HCT116 (cell line): ENCODE measurements at places on chromosomes 6 and 20.
A peak's percentile ranks its signal among the peaks of the same experiment; 100 is the strongest.

DNA sequence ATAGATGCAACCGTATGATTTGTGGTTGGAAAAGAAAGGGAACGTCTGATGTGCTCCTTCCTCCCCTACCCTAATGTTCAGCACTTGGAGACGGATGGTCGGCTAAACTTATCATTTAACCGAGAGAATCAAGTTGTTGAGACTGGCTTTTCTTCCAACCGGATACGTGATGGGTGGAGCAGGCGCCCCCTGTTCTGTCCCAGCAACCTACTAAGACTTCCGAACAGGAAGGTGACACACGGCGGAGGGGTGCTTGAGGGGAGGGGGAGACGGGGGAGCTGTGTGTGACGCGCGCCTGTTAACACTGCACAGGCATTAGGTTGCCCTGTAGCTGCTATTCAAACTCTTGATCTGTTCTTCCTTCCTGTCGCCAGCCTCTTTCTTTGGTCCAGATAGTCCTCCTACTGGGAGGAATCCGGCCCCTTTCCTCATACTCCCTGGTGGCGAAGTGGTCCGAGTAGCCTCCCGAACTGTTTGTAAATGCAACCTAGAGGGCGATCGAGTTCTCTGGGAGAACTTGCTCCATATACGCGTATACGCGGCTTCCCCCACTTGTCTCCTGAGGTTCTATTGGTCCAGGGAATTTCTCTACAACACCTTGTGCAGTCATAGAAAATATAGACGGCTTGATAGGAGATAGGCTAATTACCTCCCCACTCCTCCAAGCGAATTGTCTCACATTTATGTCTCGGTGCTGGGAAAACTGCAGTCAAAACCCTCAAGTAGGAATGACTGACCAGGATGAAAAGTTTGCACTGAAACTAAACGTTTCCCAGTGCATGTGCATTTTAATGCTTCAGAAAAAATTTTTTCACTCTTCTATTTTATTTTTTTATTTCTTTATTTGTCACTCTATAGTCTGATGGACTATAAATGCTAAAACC, 126.0 kb upstream of the SLC2A12 start:
- DNase-seq, result peak; percentile 92
- H3K4me1 ChIP-seq, result peaks cover 8% of the 10 kb centered on the region
- peak overlapping the region; percentile 36 for H3K4me3 ChIP-seq

DNA sequence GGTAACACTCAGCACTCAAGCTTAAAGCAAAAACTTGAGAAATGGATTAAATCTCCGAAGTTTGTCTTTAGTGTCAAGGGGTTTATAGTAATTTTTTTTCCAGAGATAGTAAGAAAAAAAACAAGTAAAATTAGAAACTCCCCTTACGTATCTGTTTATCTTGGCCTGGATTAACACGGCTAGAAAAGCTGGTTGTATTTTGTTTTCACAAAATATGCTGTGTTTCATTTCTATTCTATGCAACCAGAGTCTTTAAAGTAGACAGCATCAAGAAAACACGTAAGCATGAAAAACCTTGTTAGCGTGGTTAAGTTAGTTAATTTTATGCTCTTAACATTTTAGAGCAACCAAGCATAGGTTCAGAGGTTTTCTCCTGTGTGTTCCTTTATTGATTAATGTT, 21.8 kb upstream of the ERVFRD-1 start:
- no peak overlapping the region for H3K4me3 ChIP-seq
- no peak for DNase-seq
- H3K36me3 ChIP-seq, result peaks cover 6% of the 10 kb centered on the region; the same call in 1 of the 2 replicates
- no peak overlapping the region for H3K27ac ChIP-seq
- H3K27me3 ChIP-seq, result no peaks in the 10 kb centered on the region

DNA sequence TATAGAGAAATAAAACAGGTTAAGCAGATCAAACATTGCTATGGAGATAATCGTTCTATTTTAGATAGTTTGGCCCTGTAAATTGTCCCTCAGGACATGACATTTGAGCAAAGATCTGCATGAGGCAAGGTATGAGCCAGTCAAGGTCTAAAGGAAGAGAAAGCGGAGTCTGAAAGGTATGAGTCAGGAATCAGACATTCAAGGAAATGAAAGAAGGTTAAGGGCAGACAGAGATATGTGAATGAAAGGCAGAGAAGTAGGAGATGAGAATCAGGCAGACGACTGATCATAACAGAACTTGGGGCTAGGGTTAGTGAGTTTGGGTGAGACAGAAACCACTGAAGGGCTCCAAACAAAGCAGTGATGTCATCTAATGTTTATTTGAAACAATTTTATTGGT, 775.8 kb downstream of the MAFB start:
- H3K36me3 ChIP-seq, result no peaks in the 10 kb centered on the region
- H3K27ac ChIP-seq, result no peak overlapping the region
- H3K4me1 ChIP-seq, result no peaks in the 10 kb centered on the region
- H3K4me3 ChIP-seq, result no peak overlapping the region
- DNase-seq, result no peak

DNA sequence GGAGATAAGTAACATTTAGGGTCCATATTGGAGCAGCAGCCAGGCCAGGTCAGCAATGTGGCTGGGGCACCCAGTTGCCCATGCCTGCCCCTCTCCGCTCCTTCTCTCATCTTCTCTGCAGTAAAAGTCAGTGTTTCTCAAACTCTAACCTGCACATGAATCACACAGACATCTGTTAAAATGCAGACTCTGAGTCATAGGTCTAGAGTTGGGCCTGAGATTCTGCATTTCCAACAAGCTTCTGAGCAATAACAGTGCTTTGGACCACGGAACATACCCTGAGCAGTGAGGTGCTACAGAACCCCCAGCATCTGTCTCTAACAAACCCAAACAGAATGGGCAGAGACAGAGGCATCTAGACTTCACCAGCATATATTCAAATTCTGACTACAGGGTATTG, 10.1 kb downstream of the PHF10 start:
- peaks cover 13% of the 10 kb centered on the region; the same call in 1 of the 2 replicates for H3K36me3 ChIP-seq
- H3K27ac ChIP-seq, result no peak overlapping the region
- no peak for DNase-seq
- no peaks in the 10 kb centered on the region for H3K27me3 ChIP-seq

- H3K36me3 ChIP-seq, result no peaks in the 10 kb centered on the region
- H3K4me1 ChIP-seq, result no peaks in the 10 kb centered on the region
- H3K27me3 ChIP-seq, result peaks cover 74% of the 10 kb centered on the region
- H3K27ac ChIP-seq, result no peak overlapping the region
Measured at GRCh38 chr20:37431786-37432185, 85.8 kb downstream of the SRC start.

DNA sequence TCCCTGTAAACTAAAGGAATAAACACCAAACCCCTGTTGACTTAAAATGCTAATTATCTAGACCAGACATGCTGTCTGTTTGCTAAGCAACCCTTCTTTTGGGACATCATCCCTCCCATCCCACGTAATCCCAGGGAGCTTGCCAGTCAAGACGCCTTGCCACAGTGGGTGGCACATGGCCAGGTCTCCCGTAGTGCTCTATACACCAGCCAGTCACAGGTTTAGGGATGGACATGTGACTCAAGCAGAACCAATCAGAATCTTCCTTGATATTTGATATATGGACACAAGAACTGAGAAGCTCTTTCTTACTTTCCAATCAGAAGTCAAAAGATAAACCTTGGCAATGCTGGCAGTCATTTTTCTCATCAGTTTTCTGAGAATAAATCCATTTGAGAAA, 60.0 kb downstream of the CNKSR3 start:
- H3K4me1 ChIP-seq, result no peaks in the 10 kb centered on the region
- no peak for DNase-seq
- H3K4me3 ChIP-seq, result no peak overlapping the region

GRCh38 chr6:168619560-168620314, 178.8 kb downstream of the SMOC2 start:
- H3K27ac ChIP-seq, result no peak overlapping the region
- H3K4me1 ChIP-seq, result no peaks in the 10 kb centered on the region; the same call in 1 of the 2 replicates
- no peaks in the 10 kb centered on the region for H3K27me3 ChIP-seq
- H3K36me3 ChIP-seq, result no peaks in the 10 kb centered on the region
- DNase-seq, result no peak

GRCh38 chr6:127092466-127092865, 26.0 kb upstream of the RSPO3 start:
- H3K27me3 ChIP-seq, result peaks cover 39% of the 10 kb centered on the region
- H3K36me3 ChIP-seq, result no peaks in the 10 kb centered on the region
- no peaks in the 10 kb centered on the region for H3K4me1 ChIP-seq
- H3K27ac ChIP-seq, result no peak overlapping the region

DNA sequence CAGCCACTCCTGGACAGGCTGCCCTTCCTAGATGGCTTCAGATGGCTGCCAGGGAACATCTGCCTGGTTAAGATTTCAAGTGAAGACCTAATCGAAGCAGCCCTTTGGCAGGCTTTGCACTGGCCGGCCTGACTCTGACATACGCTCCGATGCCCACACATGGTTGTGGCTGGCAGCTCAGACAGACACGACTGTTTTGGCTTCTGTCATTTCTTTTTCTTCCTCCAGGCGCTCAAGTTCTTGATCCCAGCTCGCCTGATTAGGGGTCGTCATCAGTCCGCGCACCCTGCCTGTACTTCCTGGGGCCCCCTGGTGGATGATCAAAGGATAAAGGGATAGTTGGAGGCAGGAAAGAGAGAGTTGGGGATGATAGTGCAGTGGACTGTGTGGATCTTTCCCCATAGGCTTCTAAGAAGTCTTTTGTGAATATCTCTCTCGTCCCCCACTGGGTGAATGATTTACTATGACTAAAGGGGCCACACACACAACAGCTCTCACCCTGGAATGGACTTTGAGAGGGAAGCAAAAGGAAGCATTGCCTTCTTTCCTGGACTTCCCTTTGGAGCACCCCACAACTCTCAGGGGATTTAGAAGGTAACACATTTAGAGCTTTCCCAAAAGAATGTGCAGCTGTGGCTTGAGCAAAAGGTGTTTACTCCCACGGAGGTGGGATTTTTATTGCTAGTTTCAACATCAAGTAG, 21.4 kb upstream of the TRAM2 start:
- H3K27ac ChIP-seq, result no peak overlapping the region
- H3K27me3 ChIP-seq, result no peaks in the 10 kb centered on the region
- no peaks in the 10 kb centered on the region for H3K36me3 ChIP-seq
- H3K4me3 ChIP-seq, result no peak overlapping the region
- peaks cover 27% of the 10 kb centered on the region for H3K4me1 ChIP-seq

DNA sequence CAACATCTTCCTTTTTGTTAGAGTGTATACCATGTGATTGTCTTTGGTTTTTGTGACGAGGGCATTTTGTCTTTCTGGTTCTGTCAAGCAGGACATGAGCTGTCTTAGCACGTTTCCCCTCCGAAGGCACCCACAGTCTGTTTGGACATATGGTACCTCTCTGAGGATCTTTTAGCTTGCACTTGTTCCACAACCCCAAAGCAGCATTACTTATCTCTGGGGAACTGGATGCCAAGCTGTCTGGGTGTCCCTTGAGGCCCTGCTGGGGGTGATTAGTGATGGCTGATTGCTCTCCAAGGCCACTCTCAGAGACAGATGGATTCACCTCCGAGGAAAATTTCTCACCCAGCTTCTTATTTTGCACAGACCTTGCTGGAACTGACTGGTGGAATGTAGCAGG, 445.0 kb upstream of the CHD6 start:
- no peak for DNase-seq
- H3K27ac ChIP-seq, result no peak overlapping the region
- H3K4me1 ChIP-seq, result no peaks in the 10 kb centered on the region
- H3K27me3 ChIP-seq, result no peaks in the 10 kb centered on the region

DNA sequence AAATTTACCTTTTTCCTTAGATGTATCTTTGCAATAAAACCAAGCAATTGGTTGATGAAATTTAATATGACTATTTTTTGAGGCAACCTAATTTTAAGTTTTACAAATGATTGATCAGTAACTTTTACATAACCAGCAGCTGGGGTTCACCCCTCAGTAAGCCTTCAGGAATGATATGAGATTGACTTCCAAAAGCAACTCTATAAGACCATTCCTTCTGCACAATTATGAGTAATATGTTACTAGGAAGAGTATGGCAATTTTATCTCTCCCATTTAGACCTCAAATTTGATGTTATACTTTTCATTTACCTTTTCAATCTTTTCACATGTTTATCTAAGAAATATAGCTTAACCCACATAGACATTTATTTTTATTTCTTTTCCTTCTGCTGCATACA, 1546.3 kb downstream of the HACE1 start:
- H3K36me3 ChIP-seq, result no peaks in the 10 kb centered on the region
- no peaks in the 10 kb centered on the region for H3K4me1 ChIP-seq

GRCh38 chr20:32943490-32944052, 60.7 kb downstream of the SUN5 start:
- no peak overlapping the region for H3K27ac ChIP-seq
- no peak for DNase-seq
- H3K36me3 ChIP-seq, result no peaks in the 10 kb centered on the region
- H3K4me3 ChIP-seq, result no peak overlapping the region
- H3K4me1 ChIP-seq, result no peaks in the 10 kb centered on the region

DNA sequence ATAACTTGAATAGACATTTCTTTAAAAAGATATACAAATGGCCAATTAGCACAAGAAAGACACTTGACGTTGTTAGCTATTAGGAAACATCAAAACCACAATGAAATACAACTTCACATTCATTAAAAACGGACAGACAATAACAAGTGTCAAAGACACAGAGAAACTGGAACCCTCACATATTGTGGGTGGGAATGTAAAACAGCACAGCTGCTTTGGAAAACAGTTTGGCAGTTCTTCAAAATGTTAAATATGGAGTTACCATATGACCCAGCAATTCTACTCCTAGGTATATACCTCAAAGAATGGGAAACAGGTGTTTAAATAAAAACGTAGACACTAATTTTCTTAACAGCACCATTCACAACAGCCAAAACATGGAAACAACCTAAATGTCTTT, 100.5 kb upstream of the SLC22A23 start:
- DNase-seq, result no peak
- no peak overlapping the region for H3K4me3 ChIP-seq
- H3K27ac ChIP-seq, result no peak overlapping the region
- H3K27me3 ChIP-seq, result no peaks in the 10 kb centered on the region

- no peaks in the 10 kb centered on the region for H3K4me1 ChIP-seq
- H3K27me3 ChIP-seq, result no peaks in the 10 kb centered on the region
- H3K36me3 ChIP-seq, result no peaks in the 10 kb centered on the region
- DNase-seq, result no peak
- H3K27ac ChIP-seq, result no peak overlapping the region
Measured at GRCh38 chr6:57013521-57013926, 33.0 kb upstream of the KIAA1586 start.
